Stimulated activated CD8-positive, alpha-beta memory T cell treated with anti-CD3 and anti-CD28 coated beads, Interleukin-7, amount 100 ng/mL, for 48 hours (primary cell): ENCODE measurements at places on chromosomes 7 and 10.

- DNase-seq = no peak
Observed at GRCh38 chr7:73901231-73901822, 40.4 kb downstream of the TMEM270 start.

- no peak for DNase-seq
Observed at GRCh38 chr7:123876557-123877256, 31.7 kb downstream of the HYAL4 start.

DNA sequence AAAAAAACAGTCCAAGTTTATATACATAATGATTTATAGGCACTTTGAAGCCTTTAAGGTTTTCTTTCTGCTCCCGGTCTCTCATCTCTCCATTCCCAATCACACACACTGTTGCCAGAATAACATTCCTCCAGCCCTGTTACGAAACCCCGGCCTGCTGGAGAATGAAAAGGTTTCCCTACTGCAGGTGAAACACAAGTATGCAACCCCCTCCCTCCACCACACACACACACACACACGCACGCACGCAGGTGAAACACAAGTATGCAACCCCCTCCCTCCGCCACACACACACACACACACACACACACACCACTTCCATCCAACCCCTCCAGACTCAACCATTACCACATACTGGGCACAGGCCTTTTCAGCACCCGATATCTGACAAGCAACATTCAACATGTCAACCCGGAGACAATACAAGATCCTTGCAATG is 87.5 kb downstream of the PARD3 start:
- DNase-seq = no peak

DNA sequence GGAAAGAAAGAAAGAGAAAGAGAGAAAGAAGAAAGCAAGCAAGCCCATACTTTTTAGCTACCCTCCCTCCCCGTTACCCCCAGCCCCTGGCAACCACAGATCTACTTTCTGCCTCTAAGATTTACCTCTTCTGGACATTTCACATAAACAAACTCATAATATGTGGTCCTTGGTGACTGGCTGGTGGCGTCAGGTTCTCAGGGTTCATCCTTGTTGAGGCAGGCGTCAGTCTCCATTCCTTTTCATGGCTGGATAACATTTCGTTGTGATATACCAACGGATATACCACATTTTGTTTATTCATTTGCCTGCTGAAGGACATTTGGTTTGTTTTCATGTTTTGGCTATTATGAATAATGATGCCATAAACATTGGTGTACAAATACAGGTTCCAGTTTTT is 30.5 kb downstream of the CDH23 start:
- DNase-seq = no peak

GRCh38 chr10:124378881-124379471 is 39.7 kb downstream of the OAT start:
- no peak for DNase-seq

GRCh38 chr7:131637859-131638258 is 81.4 kb upstream of the PODXL start:
- DNase-seq = no peak

- no peak for DNase-seq
Observed at GRCh38 chr7:119197172-119197876, 972.8 kb downstream of the ANKRD7 start.

- no peak for DNase-seq
Observed at GRCh38 chr10:77309092-77309491, 328.5 kb downstream of the KCNMA1 start.

DNA sequence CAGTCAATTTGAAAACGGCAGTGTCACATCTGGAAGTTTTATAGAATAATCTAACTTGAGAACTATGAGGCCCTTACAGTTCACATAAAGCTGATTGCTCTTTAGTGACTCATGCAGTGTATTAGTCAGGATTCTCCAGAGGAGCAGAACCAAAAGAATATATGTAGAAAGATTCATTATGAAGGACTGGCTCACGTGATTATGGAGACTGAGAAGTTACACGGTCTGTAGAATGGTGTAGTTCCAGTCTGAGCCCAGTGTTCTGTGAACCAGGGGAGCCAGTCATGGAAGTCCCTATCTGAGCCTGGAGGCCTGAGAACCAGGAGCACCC is 21.5 kb downstream of the RBM33 start:
- DNase-seq = no peak

DNA sequence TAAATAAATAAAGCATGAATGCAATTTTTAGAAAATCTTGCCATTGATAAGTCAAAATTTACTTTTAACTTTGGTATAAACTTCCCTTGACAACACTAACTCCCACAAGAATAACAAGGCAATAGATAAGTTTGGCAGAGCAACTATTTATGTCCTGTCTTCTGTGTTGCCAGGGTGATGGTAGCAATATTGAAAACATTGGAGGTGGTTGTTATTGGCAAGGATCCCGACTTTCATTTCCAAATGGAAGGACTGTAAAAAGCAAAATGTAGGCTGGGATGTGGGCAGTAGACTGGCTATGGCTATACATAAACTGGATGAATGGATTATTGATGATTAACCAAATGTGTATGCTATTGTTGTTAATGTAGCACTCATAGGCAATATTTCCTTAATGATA is 134.9 kb upstream of the CACNA2D1 start:
- no peak for DNase-seq

DNA sequence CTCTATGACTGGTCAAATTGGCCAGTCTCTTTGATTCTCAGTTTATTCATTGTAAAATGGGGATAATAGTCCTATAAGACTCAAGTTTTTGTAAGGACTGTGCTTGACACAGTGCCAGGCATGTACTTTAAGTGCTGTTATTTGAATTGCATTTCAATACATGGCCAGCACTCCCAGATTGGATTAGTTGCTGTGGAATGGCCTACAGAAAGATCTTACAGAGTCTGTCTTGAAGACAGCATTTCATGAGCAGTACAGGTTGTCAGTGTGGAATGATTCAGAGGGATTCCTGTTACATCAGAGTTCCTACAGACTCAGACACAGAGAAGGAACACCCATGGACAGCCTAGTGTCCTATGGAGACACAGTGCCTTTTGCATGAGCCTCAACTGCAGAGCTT is 238.1 kb upstream of the BMPER start:
- no peak for DNase-seq

DNA sequence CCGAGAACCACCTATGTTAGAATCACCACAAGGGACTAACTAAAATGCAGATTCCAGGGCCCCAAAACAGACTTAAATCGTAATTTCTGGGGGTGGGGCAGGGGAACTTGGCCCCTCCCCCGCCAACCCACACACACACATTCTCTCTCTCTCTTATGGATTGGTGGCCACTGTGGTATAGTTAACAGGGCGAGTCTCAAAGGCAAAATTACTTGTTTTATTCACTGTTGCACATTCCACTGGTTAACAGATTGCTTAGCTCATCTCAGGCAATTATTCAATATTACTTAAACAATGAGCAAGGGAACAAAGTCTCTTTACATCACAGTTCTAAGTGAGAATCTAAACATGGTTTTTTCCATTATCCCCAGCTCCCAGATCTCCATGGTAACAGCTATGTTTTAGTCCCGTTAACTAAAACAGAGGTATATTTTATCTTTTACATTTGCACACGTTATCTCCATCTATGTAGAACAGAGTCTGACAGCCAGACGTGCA is 38.5 kb downstream of the IGF2BP3 start:
- no peak for DNase-seq

DNA sequence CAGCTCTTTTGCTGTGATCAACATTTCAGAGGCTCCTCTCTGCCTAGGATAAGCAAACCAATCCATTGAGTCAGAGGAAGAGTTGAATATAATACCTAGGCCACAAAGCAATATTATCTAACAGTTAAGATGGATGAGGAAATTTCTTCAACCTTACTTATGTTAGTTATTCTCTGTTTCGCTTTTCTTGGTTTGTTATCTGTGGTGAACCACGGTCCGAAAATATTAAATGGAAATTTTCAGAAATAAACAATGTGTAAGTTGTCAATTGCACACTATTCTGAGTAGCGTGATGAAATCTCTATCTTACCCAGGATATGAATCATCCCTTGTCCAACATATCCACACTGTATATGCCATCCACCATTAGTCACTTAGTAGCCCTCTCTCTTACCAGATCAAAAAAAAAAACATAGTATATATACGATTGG is 1.5 kb upstream of the HTR7 start:
- DNase-seq = no peak

DNA sequence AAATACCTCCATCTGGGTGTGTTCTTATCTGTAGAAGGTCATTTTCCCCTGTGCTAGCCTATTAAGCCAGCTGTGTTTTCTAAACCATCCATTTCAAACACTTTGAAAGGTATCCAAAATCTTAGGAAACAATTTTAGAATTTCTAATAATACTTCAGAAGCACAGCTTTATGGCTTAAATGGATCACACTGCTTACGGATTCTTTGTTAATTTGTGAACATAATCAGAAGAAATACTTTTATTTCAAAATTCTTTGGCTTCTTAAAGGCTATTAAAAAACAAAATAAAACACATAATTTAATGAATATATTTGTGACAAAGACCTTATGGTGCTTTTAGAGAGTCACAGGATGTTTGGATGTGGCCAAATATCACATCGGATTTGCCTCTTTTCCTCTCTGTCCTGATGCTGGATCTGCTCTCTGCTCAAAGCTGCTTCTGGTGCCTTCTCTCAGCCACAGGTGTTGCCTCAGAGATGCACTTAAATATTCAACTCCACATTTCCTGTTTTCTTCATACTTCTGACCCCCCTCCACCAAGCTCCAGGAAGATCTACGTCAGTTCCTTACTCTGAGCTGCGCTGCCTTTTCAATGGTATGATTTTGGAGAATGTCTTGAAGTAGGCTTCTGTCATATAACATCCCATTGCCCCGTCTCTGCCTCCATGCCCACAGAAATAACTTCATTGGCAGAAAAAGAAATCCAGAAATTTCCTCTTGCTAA is 230.6 kb downstream of the MLLT10 start:
- DNase-seq = no peak

GRCh38 chr7:139734395-139734794 is 43.4 kb downstream of the HIPK2 start:
- DNase-seq = no peak

DNA sequence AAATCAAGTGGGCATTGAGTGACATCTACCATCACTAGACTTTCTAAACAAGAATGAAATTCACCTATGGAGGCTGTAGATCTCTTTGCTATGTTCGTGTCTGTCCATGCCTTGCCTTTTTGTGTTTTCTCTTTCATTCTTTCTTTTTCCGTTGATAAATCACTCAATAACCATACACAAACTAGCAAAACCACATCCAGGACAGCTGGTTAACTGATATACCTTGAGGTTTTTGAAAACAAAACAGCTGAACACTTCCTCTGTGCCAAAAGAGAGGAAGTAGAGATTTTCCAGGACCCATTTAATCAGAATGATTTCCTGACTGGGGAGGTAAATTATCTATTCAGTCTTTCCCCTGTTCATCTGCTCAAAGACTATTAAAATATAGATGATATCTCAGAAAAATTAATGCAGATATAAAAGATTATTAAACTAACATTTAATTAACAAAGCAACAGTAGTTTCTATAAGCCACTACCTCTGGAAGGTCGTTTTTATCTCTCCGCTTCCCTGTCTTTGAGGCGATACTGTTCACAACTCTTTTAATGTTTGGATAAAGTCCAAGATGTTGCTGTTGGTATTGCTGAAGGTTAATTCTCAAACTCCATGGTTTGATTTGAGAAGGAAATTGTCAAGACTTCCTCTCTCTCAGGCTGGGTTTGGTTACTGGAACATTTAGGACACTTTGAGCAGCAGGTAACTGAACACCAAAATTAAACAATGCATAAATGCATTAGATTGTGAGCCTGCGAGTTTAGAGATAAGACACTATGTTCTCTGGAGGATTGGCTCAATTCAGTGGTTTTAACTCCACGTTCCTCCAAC is 24.4 kb upstream of the C10orf67 start:
- no peak for DNase-seq

DNA sequence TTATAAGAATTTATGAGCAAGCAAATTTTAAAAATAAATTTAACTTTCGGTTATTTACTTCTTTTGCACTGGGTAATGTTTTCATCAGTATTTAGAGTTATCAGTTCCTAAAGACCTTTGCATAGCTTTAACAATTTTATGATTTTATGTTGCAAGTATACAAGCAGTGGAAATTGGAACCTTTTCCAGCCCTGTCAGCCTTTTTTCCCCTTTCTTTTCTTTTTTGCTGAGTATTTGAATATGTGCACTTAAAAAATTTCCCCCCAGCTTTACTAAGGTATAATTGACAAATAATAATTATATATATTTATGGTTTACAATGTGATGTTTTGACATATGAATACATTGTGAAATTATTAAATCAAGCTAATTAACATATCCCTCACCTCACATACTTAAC is 62.6 kb downstream of the MKLN1 start:
- no peak for DNase-seq

DNA sequence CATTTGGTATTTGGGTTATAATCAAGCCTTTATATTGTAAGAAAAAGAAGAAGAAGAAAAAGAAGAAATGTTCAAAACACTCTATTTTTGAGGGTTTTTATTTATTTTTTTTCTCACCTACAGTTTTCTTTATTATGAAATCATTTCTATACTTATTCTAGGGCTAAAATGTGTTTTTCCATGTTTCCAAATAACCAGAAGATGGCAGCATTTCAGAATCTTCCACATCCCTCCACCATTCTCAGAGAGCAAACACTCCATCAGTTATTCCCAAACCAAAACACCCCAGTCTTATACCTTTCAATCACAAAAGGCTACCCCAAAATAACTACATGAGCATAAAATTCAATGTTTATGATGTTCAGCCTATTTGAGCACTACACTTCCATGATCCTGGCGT is 38.7 kb upstream of the PPP1R17 start:
- DNase-seq = no peak

GRCh38 chr10:73743327-73743904 is 756 bp upstream of the SEC24C start:
- no peak for DNase-seq

- DNase-seq = no peak
Observed at GRCh38 chr10:82908751-82909150, 1033.8 kb downstream of the NRG3 start.

GRCh38 chr10:127257395-127257794 is 61.0 kb upstream of the INSYN2A start:
- DNase-seq = no peak

- DNase-seq = no peak
Observed at GRCh38 chr10:34804306-34804705, 10.8 kb downstream of the PARD3 start.

- DNase-seq = no peak
Observed at GRCh38 chr7:3300221-3300650, 816 bp upstream of the SDK1 start.

GRCh38 chr7:28556671-28557070 is 144.4 kb downstream of the CREB5 start:
- DNase-seq = no peak

- no peak for DNase-seq
Observed at GRCh38 chr10:6218692-6219493, 16.2 kb downstream of the PFKFB3 start.
